ENCODE measurements at places on chromosomes 5 and 9. TPM values are rescaled to one million over a fixed set of nuclear protein-coding genes. Genes with fewer than 3 reads are reported as not detected.

The RAB14 gene
- 55.9 TPM for total RNA-seq

The ARSI gene
- not detected for total RNA-seq

The SAXO1 gene
- not detected for total RNA-seq

The FAM221B gene
- total RNA-seq = not detected

GRCh38 chr5:169350759-169351240 lies 49.9 kb upstream of the SLIT3 start:
- no peak overlapping the region for H3K27ac ChIP-seq
- H3K27me3 ChIP-seq = no peaks in the 10 kb centered on the region
- no peaks in the 10 kb centered on the region for H3K4me1 ChIP-seq
- H3K36me3 ChIP-seq = no peaks in the 10 kb centered on the region

The SPATA31D4 gene
- not detected for total RNA-seq

DNA sequence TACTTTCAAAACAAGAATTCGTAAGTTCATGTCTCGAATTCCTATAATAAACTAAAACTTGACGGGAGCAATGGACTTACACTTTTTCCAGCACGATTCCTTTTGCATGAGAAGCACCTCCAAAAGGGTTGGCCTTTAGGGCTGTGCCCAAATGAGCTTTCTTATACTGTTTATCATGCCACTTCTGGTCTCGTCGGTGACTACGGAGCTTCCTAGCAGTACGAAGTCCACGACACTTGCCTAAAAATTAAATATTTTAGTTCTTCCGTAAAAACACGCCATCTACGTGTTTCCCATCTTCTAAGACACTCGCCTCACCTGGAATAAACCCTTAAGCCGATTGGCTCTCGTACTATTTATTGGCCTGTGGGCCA lies 554 bp downstream of the RPS23 start:
- H3K4me3 ChIP-seq = peak overlapping the region; percentile 96
- peaks cover 50% of the 10 kb centered on the region for H3K4me1 ChIP-seq
- DNase-seq = no peak
- no peaks in the 10 kb centered on the region for H3K27me3 ChIP-seq

The SPAAR gene
- total RNA-seq = not detected

- H3K36me3 ChIP-seq = no peaks in the 10 kb centered on the region
- peaks cover 7% of the 10 kb centered on the region for H3K27me3 ChIP-seq
- no peak overlapping the region for H3K27ac ChIP-seq
- no peak for DNase-seq
- no peak overlapping the region for H3K4me3 ChIP-seq
Measured at GRCh38 chr5:108433600-108433999, 51.7 kb upstream of the FBXL17 start.

DNA sequence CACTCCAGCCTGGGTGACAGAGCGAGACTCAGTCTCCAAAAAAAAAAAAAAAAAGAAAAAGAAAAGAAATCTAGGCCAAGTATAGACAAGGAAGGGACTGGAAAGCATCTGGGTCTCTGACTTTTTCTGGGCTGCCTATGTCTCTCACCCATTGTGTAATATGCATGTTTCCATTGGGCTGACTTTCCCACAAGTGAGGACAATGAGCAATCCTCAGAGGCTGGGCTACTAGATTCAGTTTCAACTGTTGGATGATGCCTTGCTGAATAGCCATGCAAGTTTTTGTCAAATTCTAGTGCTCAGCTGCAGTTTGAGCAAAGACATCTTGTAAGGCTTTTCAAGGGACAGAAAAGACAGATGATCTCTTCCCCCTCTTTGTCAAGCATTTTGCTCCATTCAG lies 82.1 kb downstream of the PHAX start:
- DNase-seq = no peak
- H3K4me3 ChIP-seq = no peak overlapping the region
- H3K27ac ChIP-seq = no peak overlapping the region
- H3K36me3 ChIP-seq = no peaks in the 10 kb centered on the region
- peaks cover 13% of the 10 kb centered on the region for H3K4me1 ChIP-seq

The LCP2 gene
- total RNA-seq = 8.5 TPM

DNA sequence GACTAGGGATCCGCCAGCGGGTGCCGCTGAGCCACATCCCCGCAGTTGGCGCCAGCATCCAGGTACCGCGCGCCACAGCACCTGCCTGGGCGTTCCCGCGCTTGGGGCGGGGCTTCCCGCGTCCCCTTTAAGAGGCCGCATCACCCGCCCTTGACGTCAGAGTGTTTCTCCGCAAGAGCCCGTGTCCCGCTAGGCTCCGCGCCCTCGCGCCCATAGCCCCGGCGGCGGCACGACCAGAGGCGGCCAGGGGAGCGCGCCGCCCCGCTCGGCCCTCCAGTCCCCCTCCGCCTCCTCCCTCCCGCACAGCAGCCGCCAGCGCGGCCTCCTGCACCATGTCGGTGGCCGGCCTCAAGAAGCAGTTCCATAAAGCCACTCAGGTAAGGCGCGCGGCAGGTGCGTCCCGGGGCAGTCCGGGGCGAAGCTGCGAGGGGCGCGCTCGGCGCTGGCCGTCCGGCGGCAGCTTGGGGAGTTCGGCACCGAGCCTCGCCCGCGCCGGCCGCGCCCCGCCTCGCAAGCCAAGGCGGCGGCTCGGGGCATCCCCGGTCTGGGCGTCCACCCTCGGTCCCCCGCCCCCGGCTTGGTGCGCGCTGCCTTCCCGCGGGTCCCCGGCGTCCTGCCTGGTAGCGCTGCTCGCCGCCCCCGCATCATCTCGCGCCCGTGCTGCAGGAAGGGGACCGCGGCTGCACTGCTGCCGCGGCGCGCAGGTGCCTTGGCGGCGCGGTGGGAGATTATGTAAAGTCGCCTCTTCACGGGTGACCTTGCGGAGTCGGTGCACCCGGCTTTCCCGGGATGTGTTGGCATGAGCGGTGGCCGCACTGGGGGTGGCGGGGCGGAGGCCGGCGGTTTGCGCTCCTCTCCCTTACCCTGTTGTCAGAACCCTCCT lies at the start of gene SH3GL2:
Gene SH3GL2 (plus strand): TSS at position 156 of the 883 bp plus-strand sequence.
- peaks cover 30% of the 10 kb centered on the region for H3K27me3 ChIP-seq
- H3K36me3 ChIP-seq = no peaks in the 10 kb centered on the region
- peak within 1 kb of the TSS; percentile 48 for H3K4me3 ChIP-seq
- DNase-seq = no peak

DNA sequence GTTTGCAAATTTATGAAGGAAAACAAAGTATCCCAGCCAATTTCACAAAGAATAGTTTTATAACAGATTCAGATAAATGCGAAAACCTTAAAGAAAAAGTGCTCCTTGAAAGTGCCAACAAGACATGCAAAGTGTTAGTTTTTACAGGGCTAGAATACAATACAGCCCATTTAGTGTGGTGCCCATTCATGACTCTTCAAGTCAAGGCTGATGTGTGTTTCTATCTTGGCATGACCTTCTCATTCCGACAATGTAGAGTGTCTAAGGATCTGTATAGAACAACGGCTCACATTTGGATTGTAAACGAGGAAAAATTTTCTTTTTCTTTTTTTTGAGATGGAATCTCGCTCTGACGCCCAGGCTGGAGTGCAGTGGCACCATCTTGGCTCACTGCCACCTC lies 205.2 kb upstream of the SEMA6A start:
- no peaks in the 10 kb centered on the region for H3K36me3 ChIP-seq
- no peak overlapping the region for H3K27ac ChIP-seq
- no peak overlapping the region for H3K4me3 ChIP-seq
- DNase-seq = no peak
- no peaks in the 10 kb centered on the region for H3K27me3 ChIP-seq
- no peaks in the 10 kb centered on the region for H3K4me1 ChIP-seq

The PCDHA9 gene
- not detected for total RNA-seq

DNA sequence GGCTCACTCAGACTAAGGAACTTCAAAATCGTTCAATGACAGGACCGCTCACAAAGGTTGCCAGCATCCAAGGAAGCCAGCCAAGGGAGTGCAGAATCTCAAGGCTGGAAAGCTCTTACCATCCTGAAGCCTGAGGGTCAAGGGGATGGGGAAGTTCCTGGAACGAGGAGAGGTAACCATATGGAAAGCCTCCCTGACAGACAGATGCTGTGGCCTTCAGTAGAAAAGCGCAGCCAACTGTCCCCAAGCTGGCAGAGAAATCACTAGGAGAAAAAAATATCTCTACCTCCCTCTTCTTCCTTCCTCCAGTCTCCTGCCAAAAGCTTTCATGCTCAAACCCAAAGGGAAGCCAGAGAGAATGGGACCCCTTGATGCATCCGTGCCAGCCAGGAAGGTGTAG lies 90.5 kb upstream of the RANBP3L start:
- H3K4me3 ChIP-seq = no peak overlapping the region
- no peak overlapping the region for H3K27ac ChIP-seq
- no peak for DNase-seq
- no peaks in the 10 kb centered on the region for H3K36me3 ChIP-seq
- H3K27me3 ChIP-seq = peaks cover 5% of the 10 kb centered on the region

DNA sequence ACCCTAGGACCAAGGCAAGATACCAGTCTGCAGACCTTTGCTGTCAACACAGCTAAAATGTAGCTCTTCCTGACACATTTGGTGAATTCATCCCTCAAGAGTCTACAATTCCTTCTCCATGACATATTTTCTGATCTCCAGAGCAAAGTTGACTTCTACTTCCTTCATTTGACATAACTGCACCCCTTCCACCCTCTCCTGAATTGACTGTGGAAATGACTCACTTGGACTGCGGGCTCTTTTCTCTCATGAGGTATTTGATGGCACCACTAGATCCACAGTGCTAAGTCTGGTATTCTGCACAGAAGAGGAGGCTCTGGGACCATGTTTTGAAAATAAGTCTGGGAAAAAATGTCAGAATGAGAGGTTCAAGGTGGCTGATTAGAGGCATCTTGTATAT lies 338.4 kb upstream of the TRPC7 start:
- no peaks in the 10 kb centered on the region for H3K4me1 ChIP-seq
- H3K36me3 ChIP-seq = no peaks in the 10 kb centered on the region
- H3K4me3 ChIP-seq = no peak overlapping the region
- no peaks in the 10 kb centered on the region for H3K27me3 ChIP-seq

DNA sequence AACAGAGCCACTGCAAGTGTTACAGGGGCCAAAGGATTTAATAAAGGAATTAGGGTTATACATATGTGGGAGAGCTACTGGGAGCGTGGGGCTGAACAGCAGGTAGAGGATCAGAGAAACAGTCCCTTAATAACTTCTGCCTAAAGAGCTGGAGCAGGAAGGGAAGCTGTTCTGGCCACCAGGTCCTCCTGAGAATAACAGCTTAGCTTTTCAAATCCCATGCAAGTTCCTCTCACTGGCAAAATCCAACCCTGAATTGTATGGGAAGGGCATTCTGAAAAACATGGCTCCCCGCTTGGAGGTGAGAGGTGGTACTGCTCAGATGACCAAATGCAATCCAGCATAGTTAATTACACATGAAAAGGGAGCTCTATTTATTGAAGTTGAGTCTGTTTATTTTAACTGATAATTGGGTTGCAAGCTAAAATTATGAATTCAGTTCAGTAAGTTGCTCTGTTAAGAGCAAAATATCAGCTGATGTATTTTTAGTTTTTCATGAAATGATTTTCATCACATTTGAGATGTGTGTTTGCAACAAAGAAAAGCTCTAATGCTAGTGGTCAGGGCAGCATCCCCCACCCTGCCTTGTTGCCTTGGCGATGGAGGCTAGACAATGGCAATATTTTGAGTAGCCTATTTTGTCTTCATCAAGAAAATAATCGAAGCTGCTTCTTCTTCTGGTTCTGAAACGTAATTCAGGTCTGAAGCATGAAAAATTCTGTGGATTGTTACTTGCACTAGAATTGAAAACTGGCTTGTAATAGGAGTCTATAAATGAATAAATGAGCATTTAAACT lies 58.4 kb upstream of the SH3GL2 start:
- H3K36me3 ChIP-seq = no peaks in the 10 kb centered on the region
- no peaks in the 10 kb centered on the region for H3K27me3 ChIP-seq
- H3K4me1 ChIP-seq = no peaks in the 10 kb centered on the region
- H3K27ac ChIP-seq = no peak overlapping the region
